Stimulated activated CD4-positive, alpha-beta T cell treated with anti-CD3 and anti-CD28 coated beads, Interleukin-15, amount 100 ng/mL, for 48 hours (primary cell): ENCODE measurements at places on chromosomes 5 and 9.

GRCh38 chr9:135739271-135740220, 37.6 kb downstream of the KCNT1 start:
- no peak for DNase-seq

GRCh38 chr5:141734501-141735229, 52.6 kb upstream of the ARAP3 start:
- peak; percentile 7 for DNase-seq

- no peak for DNase-seq
These were observed 68.1 kb downstream of the NEK6 start for GRCh38 chr9:124325816-124326215.

GRCh38 chr5:142819825-142820224, 49.6 kb downstream of the ARHGAP26 start:
- no peak for DNase-seq
